ENCODE measurements at places on chromosomes 6 and 20.

DNA sequence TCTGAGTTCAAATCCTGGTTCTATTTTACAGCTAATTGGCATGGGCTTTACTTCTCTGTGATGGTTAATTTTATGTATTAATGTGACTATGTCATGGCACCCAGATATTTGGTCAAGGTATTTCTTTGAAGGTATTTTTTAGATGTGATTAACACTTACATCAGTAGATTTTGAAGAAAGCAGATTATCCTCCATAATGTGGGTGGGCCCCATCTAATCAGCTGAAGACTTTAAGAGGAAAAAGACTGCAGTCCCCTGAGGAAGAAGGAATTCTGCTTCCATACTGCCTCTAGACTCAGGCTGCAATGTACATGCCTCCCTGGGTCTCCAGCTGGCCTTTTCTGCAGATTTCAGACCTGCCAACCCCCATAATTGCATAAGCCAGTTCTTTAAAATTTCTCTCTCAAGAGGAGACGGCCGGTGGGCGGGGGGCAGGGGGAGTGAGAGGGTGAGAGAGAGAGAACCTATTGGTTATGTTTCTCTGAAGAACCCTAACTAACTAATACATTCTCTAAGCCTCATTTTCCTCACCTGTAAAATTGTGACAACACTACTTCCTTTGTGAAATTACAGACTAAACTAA is 338.2 kb upstream of the PRDM1 start:
- no peak for DNase-seq

DNA sequence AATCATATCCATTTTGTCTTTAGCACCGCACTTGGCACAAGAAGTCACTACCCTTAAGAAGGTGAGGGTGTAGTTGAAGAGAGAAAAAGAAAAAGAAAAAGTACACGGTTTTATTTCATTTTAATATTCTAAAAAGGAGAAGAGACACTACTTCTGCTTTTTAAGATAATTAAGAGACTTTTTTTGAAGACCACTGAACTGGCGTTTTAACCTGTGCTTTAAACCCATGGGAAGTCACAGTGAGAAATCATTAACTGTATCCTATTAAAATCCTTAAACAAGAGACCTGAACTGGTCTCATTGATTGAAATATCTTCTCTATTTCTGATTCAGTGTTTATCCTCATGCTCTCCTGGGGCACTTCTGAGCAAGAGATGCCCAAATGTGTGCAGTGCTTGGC is 243.5 kb downstream of the TMEM242 start:
- DNase-seq, result no peak

DNA sequence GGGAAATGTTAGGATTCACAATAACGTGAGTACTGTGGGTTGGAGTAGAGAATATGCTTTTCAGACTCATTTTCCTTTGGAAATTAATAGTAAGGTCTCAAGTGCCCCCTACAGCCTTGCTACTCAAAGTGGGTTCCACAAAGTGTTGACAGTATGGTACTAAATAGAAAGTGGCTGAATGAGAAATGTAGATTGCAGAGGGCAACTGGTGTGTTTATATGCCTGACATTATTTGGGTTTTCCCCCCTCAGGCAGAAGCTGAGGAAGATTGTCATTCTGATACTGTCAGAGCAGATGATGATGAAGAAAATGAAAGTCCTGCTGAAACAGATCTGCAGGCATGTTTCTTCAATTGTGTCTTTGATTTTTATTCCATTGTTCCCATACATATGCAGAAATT is 5.6 kb downstream of the FBXO9 start:
- no peak for DNase-seq

DNA sequence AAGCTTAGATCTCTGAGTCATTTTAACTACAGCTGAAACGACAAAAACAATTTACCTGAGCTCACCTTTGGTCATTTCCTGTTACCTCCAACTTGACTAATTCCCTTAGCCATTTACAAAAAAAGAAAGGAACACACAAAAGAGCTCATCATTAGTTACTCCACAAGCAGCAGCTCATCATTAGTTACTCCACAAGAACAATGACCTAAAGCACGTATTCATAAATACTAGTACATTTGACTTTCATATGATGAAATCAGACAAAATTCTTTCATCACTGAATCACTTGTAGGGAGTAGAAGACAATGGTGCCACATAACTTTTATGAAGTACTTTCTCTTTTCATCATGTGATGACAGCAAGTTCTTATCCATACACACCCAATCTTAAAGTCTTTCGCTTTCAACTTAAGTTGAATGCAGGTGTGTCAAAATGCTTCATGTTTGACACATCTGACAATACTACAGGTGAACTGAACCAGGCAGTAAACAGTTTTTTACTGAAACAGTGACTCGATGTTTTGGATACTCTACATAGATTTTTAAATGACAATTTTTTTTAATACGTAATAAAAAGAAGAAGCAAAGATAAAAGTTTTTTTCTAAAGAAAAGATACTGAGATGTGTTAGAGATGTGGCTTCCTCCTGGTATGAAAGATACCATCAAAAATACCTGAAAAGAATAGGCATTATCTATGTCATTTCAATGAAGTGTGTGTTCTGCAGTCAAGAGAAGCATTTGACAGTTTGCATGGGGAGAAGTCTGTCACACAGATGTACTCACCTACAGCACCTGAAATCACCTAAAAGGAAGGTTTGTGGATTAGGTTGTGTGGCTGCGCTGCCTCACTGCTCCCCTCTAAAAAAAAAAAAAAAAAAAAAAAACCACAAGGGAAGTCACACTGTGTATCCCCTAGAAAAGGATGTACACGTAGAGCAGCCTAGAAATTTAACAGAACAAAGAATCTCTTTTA is 109.1 kb downstream of the PRDM1 start:
- no peak for DNase-seq

GRCh38 chr6:22025468-22026163 is 271.2 kb downstream of the PRL start:
- DNase-seq, result no peak

GRCh38 chr6:53500095-53500494 is 44.8 kb downstream of the GCLC start:
- no peak for DNase-seq

DNA sequence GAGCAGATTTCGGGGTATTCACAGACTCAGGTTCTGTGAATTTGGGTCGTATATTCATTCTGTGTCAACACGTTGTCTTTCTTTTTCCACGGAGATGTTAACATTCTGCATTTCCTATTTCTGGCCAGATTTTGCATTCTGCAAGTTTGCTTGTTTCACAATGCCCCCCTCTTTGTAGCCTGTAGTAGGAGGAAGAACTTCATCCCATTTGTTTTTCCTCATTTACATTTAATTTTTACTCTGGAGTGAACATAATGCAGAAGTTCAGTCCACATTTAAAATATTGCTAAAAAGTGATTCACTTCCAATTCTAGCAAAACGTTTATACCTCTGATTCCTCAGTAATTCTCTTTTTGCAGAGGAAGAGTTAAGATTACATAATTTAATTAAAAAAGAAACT is 12.9 kb downstream of the TAGAP start:
- no peak for DNase-seq

DNA sequence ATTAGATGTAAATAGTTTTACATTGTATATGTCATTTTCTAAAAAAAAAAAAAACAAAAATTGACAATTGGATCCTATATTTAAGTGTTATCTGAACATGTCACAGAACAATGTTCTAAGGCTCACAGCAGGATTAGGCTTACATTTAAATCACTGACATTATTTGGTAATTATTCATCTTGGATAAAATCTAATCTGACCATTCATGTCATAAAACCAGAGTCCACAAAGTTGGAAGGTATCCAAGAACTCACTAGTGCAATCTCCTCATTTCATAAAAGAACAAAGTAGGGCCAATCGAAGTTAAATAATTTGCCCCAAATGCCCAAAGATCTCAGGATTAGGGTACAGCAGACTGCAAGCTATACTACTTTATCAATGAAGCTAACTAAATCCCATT is 73.0 kb downstream of the PDSS2 start:
- no peak for DNase-seq

DNA sequence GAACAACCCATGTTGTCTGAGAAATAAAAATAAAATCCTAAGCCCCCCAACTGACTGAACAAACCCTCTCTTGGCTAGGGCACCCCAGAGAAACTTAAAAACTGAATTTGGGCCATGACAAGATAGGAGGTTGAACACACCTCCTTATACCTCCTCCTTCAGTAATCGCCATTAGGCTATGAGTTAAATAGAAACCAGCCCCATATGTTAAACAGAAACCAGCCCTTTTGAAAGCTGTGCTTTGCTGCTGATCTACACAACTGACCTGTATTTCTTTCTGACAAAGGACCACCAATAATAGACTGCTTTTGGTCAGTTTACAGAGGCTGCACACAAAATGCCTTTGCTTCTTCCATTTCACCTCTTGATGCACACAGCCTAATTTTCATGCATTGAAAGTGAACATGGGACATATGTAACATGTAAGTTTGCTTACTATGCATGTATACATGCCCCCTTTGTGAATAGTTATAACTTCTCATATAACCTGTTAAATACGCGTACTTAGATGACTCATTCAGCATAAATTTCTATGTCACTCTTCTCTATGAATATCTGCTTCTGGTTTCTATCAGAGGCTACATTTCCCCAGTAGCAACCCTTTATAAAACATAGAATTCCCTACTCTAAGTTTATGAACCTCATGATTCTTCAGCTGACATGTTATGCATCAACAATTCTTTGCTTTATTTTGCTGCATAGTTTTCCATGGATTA is 462.9 kb downstream of the COL12A1 start:
- DNase-seq, result no peak

DNA sequence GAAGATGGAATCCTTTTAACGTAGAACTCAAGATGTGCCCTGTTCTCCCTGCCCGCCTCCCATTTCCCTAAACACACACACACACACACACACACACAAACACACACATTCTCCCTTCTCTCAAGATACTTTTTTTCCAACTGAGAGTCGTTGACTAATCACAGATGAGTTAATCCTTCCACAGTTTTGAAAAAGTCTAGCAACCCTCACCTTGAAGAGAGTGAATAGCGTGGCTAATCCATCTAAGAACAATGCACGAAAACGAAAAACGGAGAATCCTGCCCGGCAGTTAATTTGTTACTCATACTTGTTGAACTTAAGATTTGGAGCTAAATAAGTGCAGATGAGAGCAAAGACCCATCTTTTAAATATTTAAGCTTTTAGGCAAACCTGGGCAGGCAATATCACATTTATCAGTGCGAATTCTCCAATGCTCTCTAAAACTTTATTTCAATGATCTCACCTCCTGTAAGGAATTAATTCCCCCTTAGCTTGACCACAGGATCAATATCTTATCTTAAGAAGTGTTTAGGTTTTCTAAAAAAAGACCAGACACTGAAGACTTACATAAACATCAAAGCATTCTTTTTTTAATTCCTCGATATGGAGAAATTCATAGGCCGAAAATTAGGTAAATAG is 1.1 kb downstream of the AGPAT4 start:
- DNase-seq, result no peak

DNA sequence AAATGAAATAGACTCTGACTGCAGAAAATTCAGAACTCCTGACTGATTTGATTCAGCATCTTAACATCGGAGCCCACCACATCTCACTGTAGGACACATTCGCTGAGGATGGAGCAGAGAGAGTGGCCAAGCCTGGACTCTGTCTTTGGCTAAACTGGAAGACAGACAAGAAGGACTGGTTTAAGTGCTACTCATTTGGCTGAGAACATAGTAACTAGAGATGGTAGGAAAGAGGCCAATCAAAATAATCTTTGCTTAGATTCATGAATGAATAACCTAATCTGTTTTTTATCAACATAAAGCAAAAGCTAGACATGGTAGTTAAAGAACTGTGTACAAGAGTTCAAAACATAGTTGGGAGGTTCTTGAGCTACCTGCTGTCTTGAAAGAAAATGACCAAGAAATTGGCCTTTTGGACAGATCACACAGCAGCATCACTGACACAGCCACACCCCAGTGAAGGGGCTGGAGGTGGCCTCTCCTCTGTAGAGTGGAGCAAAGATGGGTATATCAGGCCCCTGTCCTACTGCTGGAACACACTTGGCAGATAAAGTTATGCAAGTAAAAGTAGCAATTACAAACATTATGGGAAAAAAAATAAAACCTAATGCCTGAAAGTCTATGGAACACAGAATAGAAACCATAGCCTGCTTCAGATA is 87.1 kb upstream of the NT5E start:
- no peak for DNase-seq

DNA sequence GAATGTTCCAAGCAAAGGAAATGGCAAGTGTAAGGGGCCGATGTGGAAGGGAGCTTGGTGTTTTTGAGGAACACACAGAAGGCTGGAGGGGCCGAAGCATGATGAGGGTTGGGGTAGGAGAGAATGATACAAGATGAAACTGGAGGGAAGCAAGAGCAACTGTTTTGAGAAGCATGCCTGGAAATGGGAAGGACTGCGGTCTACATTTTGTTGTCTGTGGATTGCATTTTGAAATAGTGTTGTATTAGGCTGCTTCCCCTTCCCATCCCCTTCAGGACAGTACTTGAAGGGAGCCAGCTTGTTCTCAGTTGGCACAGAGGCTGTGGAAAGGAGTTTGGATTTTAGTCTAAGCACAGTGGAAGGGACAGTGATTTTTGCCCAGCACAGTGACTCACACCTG is 2.2 kb downstream of the TM9SF4 start:
- DNase-seq, result no peak

DNA sequence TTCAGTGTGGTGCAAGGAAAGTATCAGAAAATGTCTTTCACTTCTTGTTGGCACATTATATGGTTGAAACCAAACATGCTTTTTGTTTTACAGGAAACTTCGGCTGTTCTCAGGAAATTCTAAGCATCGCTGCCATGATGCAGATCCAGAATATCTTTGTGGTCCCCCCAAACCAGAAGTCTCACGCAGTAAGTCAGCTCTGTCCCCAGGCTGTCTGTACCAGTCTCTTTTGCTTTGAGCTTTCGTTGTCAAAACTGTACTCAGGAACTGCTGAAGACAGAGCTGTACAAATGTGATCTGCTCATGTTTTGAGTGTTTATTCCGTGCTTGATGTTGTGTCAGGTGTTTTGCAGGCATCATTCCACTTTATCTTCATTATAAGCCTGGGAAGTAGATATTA is 59.6 kb downstream of the DHX35 start:
- DNase-seq, result no peak

GRCh38 chr20:53028337-53029007 is 56.3 kb downstream of the TSHZ2 start:
- DNase-seq, result no peak

GRCh38 chr6:156686995-156687788 is 90.0 kb upstream of the ARID1B start:
- DNase-seq, result peak; percentile 58

- DNase-seq, result no peak
These were observed 72.4 kb upstream of the BACH2 start for GRCh38 chr6:90369024-90369519.

DNA sequence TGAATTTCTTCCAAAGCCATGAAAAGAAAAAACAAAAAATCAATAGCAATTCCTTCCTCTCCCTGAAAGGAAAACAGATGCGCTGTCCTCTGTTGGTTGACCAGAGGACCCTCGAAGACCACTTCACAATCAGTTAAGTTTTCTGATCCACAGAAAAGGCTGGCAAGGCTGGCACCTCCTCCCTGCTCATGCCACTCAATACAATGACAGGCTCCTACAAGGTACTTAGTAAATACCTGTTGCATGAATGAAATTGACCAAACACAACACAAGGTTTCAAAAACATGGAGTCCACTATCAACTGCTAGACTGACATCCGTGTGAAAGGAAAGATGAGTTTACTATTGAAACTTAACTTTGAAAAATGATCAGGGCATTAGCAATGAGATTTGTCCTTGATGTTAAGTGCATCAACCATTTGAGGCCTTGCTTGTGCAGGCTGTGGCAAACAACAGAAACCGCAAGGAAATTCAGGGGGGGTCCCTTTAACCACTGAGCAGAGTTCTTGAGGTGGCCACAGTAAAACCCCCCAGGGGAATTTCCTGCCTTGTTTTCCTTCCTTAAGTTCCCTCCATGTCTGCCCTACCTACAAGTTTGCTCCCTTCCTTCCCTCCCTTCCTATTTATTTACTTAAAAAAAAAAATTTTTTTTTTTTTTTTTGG is 27.9 kb upstream of the RTF2 start:
- peak; percentile 8 for DNase-seq
